ENCODE measurements at places on chromosomes 2 and 18. TPM values are rescaled to one million over a fixed set of nuclear protein-coding genes. Genes with fewer than 3 reads are reported as not detected.

- no peak overlapping the region for H3K4me3 ChIP-seq
- no peaks in the 10 kb centered on the region for H3K27me3 ChIP-seq
- no peak for DNase-seq
- H3K36me3 ChIP-seq = no peaks in the 10 kb centered on the region
Measured at GRCh38 chr2:69226903-69227302, 160.1 kb downstream of the GFPT1 start.

GRCh38 chr2:216006164-216006663 lies 7.1 kb downstream of the MREG start:
- H3K4me3 ChIP-seq = no peak overlapping the region
- H3K27ac ChIP-seq = no peak overlapping the region
- no peaks in the 10 kb centered on the region for H3K27me3 ChIP-seq

The STARD7 gene
- polyA plus RNA-seq = 103 TPM

GRCh38 chr2:143083636-143084035 lies 45.6 kb upstream of the ARHGAP15 start:
- no peaks in the 10 kb centered on the region for H3K4me1 ChIP-seq
- no peaks in the 10 kb centered on the region for H3K27me3 ChIP-seq
- DNase-seq = no peak
- H3K27ac ChIP-seq = no peak overlapping the region

The ZEB2 gene
- 273 TPM for polyA plus RNA-seq

The RBBP8 gene
- polyA plus RNA-seq = 30.6 TPM

The NR4A2 gene
- 1.9 TPM for polyA plus RNA-seq

The TMEM247 gene
- not detected for polyA plus RNA-seq

- H3K4me3 ChIP-seq = no peak overlapping the region
- no peaks in the 10 kb centered on the region for H3K36me3 ChIP-seq
- no peaks in the 10 kb centered on the region for H3K27me3 ChIP-seq
- H3K4me1 ChIP-seq = no peaks in the 10 kb centered on the region
Measured at GRCh38 chr18:38464024-38464423, 898.4 kb upstream of the CELF4 start.

- no peaks in the 10 kb centered on the region for H3K36me3 ChIP-seq
- H3K4me1 ChIP-seq = no peaks in the 10 kb centered on the region
- H3K27me3 ChIP-seq = peaks cover 14% of the 10 kb centered on the region
- DNase-seq = no peak
- H3K27ac ChIP-seq = no peak overlapping the region
Measured at GRCh38 chr2:2173633-2174032, 157.4 kb downstream of the MYT1L start.

DNA sequence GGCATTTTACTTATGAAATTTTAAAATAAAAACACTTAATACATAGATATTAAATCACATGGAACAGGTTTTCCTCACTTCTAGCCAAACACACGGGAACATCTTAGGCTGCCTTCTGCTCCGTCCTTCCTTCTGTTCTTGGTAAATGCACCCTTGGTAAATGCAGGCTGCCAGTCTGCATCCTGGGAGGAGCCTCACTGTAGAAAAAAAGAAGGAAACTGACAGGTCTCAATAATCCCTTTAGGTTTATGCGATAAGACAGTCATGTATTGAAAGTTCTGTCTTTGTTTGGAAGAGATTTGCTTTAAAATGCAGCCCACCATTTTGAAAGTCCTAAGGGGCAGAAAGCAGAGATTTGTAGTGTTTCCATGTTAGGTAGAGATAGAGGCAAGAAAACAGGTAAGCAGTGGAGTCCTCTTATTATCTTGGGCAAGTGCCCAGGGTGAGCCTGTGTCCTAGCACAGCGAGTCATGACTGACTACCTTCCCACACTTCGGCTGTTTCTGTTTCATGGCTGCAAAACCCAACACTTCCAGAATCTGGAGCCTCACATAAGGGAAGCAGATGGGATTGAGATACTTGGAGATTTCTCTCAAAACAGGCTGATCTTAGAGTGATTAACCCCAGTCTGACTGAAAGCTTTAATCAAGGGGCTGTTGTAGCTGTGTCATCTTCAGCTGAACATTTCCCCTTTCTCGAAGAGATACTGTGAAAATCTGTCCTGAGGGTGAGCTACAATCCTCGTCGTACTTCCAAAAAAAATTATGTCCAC lies 131.4 kb upstream of the MAP3K20 start:
- H3K4me1 ChIP-seq = no peaks in the 10 kb centered on the region
- H3K27me3 ChIP-seq = no peaks in the 10 kb centered on the region
- DNase-seq = no peak
- H3K36me3 ChIP-seq = no peaks in the 10 kb centered on the region

Data from left lung (tissue), 14 donors.